NCI-H187 (cell line): ENCODE measurements at places on chromosomes 5 and 9.

- DNase-seq, result no peak
Measured at GRCh38 chr9:137323531-137324331, 21.7 kb upstream of the NRARP start.

DNA sequence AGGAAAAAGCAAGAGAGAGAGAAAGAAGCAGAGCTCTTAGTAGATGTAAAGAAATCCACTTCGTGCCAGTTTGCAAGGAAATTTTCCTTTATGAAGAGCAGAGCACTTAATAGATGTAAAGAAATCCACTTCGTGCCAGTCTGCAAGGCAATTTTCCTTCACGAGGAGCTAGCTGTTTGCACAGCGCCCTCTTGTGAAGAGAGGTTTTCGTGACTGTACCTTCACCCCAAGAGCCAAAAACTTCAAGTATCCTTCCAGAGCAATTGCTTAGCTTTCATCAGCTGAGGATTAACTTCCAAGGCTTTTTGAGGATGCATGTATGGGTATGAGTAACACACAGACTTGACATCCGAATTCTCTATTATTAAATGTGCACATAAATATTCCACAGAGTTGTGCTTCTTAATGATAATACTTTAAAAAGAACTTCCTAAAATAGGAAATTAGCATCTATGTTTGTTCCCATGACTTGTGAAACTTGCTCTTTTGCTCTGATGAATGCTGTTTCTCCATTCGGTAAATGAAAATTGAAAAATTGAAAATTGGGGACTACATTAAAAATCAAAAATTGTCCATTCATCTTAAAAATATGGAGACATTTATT lies 525.6 kb downstream of the PDE4D start:
- DNase-seq, result peak; percentile 40

DNA sequence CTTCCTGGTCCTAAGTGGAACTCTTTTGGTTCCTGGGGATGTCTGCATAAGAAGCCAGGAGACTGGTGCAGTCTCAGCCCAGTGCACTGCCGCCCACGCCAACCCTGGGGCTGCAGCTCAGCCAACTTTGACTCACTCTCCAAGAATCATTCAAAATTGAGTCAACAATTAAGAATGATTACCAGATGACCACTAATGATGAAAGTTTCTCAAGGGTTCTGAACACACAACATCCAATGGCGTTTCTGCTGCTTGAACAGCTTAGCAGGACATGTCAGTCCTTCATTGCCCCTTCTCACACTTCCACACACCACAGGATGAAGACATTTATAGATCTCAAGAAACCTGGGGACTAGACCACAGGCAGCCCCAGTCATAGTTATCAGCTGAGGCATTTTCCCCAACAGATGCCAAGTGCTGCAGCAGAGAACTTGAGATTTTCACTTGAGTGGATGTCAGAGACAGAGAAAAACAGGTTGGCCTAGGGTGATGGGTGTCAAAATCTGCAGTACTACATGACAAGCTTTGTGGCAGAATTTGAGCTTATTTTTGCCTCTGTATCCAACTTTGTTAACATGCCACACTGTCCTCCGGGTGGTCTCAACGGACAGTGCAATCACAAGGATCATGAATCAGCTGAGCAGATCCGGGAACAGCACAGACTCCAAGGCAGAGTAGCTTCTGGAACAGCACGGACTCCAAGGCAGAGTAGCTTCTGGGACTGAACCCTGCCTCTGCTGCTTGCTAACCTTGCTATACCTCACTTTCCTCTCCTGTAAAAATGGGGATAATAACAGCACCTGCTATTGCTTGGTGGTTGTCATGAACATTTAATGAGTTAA lies 356.1 kb downstream of the SPOCK1 start:
- no peak for DNase-seq

DNA sequence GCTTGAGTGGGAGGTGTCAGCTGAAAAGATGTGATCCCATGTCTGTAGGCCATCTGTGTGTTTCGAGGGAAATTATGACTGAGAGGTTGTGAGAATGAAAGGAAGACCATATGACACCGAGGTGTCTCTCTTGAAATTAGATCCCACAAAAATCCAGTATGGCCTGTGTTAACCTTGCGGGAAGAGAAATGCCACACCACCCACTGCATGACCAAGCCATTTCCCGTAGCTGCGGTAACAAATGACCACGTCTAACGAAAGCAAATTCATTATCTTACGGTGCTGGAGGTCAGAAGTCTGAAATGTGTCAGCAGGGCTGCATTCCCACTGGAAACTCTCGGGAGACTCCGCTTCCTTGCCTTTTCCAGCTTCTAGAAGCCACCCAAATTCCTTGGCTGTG lies 11.6 kb downstream of the C9orf57 start:
- no peak for DNase-seq

- DNase-seq, result no peak
Measured at GRCh38 chr9:91156451-91157234, 205.1 kb downstream of the AUH start.

DNA sequence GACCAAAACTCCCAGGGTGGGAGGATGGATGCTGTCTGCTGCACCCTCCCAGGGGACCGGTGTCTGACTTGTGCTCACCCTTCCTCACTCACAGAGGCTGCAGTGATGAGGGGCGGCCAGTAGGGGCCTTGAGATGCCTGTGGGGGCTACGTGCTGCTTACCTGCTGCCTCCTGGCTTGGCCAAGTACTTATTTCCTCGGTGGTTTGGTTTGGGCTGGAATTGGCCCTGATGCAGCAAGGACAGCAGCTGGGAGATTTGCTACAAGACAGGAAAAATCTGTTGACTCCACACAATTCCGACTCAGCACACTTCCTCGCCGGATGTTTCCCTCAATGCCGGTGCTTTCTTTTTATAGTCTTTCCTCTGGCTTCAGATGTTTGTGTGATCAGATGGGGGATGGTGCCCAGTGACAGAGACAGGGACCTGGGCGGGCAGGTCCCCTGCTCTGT lies 6.6 kb downstream of the PCDH12 start:
- DNase-seq, result no peak

- no peak for DNase-seq
Measured at GRCh38 chr9:119418721-119419120, 49.5 kb upstream of the BRINP1 start.

GRCh38 chr9:68932458-68932857 lies 81.5 kb downstream of the PRKACG start:
- no peak for DNase-seq

- DNase-seq, result peak; percentile 4
Measured at GRCh38 chr5:98827161-98827560, 53.7 kb downstream of the RGMB start.

DNA sequence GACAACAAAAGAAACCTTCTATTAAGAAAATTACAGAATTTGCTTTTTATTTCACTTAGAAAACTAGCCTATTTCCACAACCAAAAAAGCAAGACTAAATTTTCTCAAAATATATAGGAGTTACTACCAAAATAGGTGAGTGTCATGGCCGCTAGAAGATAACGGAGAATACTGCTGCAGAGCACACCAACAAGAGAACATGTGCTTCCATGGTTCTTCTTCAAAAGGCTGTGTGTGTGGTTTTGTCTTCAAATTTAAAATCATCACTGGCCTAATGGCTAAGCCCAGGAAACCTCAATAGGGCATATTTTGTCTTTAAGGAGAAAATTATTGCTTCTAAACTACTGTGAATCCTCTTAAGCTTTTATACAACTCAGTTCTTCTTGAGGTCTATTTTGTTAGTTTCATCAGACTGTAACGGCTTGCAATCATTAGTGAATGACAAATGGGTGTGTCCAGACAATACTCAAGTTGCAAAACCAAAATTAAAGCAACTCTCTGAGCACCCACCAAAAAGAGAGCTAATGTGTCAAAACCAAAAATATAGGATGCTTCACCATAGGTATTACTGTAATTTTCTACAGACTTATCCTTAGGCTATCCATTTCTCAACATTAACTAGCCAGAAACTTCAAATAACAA lies 3.3 kb downstream of the SETX start:
- no peak for DNase-seq

DNA sequence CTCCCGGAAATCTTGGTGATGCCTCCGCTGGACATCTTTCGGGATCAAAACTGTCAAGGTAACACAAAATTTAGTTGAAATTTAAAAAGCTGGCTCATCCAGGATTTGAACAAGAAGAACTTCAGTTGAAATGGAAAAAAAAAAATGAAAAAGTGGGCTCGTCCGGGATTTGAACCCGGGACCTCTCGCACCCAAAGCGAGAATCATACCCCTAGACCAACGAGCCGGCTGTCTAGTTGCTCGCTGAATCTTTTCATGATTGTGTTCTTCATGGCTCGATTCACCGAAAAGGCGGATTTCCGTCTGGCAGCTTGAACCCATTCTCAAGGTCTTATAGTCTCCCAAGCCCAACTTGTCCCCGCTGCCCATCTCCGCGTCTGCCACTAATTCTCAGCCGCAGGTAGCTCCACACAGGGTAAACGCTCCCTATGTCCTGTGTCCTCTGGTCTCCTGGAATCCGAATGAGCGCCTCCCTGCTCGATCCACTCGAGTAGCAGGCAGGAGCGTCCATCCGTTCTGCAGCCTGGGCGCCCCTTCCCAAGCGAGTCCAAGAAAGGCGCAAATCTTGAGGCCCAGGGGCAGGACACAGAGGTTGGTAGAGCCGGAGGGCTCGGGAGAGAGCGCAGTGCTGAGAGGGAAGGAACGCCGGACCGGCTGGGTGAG lies 16.2 kb downstream of the TRIM7 start:
- DNase-seq, result no peak

GRCh38 chr5:141651728-141652105 lies 499 bp upstream of the FCHSD1 start:
- no peak for DNase-seq

GRCh38 chr9:89873801-89874200 lies 269.0 kb downstream of the GADD45G start:
- DNase-seq, result no peak

- DNase-seq, result peak; percentile 36
Measured at GRCh38 chr9:35553670-35554543, 51.2 kb upstream of the TESK1 start.

- no peak for DNase-seq
Measured at GRCh38 chr9:87216897-87217455, 269.7 kb upstream of the GAS1 start.

DNA sequence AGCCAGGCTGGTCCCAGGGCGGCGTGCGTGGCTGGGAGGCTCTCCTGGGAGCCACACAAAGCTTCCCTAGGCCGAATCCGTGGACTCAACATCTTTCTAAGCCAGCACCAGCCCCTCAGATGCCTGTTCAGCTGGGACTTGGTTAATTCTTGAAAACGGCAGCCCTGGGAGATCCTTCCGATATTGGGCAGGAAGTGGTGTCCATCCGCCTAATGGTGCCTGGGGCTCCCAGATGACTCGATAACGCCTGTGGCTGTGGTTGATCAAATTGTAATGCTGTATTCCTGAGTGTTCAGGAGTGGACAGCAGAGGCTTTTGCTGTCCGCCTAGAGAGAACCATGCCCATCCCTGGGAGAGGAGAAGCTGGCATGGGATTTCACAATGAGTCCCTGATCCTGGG lies 14.1 kb downstream of the KCNT1 start:
- no peak for DNase-seq

DNA sequence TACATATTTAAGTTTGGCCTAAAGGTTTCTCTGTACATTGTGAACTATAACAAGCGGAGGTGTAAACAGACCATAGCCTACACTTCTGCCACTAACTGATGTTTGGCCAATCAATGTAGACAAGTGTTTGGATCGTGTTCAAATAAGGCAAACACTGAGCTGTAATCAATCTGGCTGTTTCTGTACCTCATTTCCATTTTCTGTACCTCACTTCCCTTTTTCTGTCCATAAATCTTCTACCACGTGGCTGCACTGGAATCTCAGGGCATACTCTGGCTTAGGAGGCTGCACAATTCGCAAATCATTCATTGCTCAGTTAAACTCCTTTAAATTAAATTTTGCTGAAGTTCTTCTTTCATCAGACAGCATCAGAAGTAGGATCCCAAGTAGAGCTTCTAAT lies 140.9 kb downstream of the SLC25A46 start:
- no peak for DNase-seq

GRCh38 chr5:174300118-174300940 lies 254.8 kb downstream of the NSG2 start:
- DNase-seq, result no peak

GRCh38 chr5:90675222-90675621 lies 116.6 kb downstream of the ADGRV1 start:
- DNase-seq, result no peak

- no peak for DNase-seq
Measured at GRCh38 chr9:136997830-136998234, 1.5 kb upstream of the CLIC3 start.

DNA sequence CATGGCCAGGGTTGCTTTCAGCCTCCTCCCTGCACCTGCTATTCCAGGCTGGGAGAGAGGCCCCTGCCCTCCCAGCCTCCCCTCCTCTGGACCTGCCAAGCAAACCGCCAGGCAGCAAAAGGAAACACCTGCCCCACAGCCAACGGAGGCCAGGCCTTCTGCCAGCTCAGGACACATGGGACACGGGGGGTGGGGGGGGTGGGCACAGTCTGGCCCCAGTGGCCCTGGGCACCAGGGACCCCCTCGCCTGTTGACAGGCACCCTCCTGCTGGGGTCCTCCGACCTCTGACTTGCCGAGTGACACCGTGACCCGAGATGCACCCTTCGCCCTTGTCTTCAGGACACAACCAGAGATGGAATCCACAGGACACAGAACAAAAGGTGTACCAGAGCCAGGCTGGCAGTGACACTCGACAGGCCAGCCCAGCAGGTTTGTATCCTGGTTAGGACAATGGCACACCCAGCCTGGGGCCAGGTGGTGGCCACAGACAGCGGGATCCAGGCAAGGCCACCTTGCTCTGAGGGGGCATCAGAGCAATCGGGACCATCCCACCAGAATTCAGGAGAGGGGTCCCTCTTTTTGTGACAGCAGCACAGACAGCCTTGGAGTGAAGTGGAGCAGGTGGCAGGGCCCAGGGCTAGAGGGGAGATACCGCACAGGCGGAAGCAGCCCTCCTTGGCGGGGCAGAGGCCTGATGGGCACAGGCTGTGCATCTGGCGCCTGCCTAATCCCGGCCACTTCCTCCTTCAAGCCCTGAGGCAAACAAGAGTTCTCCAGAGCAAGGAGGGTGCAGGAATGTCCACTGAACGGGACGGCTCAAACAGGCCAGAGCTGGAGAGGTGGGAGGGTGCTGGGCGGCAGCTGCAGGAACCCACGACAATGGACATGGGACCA lies 1.3 kb upstream of the TMEM210 start:
- no peak for DNase-seq

GRCh38 chr5:158069838-158070237 lies 210.9 kb upstream of the CLINT1 start:
- DNase-seq, result no peak

GRCh38 chr5:52448111-52448510 lies 339.6 kb upstream of the ITGA1 start:
- DNase-seq, result no peak

- no peak for DNase-seq
Measured at GRCh38 chr9:2780846-2781245, 63.0 kb downstream of the PUM3 start.
